Right ventricle myocardium inferior (tissue), 1 donor: ENCODE measurements at places on chromosomes 4 and X.
A peak's percentile ranks its signal among the peaks of the same experiment; 100 is the strongest.

GRCh38 chr4:80138551-80139538 lies 58.5 kb upstream of the PRDM8 start:
- no peak for DNase-seq

- DNase-seq: no peak
These were observed 8.0 kb downstream of the REELD1 start for GRCh38 chr4:146222313-146222712.

- no peak for DNase-seq
These were observed 297.0 kb downstream of the HNRNPD start for GRCh38 chr4:82076809-82077208.

GRCh38 chr4:159042868-159043267 lies 60.0 kb upstream of the RAPGEF2 start:
- no peak for DNase-seq

- no peak for DNase-seq
These were observed 105.4 kb downstream of the ANXA3 start for GRCh38 chr4:78656968-78657445.

DNA sequence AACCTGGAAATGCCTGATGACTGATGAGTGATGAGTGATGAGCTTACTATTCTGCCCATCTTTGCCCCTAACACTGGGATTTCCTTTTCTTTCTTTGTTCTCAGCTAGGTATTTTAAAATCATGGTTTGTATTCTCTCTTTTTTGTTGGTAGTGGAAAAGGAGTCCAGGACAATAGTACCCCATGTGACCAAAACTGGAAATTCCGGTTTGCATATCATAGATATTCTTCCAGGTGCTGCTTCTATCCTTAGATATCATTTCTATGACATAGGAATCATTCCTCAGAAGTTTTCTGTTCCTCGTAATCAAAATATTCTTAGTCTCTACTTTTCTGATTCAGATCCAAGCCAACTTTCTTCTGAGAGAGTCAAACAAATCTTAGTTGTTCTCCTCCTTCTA lies 320.5 kb upstream of the TET2 start:
- DNase-seq: no peak

DNA sequence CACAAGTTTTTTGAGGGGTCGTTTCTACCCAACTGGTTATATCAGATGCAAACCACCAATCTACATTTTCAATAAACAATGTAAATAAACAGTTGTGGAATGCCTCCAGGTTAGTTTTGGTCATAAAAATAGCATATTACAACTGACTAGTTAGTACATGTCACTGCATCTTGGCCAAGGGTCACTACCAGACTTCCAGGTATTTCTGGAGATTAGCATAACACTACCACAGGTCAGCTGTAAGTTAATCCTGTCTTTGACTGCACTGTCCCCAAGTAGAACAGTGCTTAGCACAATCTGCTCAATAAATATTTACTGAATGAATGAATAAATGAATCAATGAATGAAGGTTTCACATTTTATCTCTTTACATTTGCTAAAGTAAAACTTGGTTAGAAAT lies 64.4 kb downstream of the TBC1D19 start:
- DNase-seq: no peak

- no peak for DNase-seq
These were observed 161.5 kb upstream of the GPR101 start for GRCh38 chrX:137195296-137195695.

GRCh38 chrX:627510-627981 lies 3.0 kb upstream of the SHOX start:
- DNase-seq: no peak

DNA sequence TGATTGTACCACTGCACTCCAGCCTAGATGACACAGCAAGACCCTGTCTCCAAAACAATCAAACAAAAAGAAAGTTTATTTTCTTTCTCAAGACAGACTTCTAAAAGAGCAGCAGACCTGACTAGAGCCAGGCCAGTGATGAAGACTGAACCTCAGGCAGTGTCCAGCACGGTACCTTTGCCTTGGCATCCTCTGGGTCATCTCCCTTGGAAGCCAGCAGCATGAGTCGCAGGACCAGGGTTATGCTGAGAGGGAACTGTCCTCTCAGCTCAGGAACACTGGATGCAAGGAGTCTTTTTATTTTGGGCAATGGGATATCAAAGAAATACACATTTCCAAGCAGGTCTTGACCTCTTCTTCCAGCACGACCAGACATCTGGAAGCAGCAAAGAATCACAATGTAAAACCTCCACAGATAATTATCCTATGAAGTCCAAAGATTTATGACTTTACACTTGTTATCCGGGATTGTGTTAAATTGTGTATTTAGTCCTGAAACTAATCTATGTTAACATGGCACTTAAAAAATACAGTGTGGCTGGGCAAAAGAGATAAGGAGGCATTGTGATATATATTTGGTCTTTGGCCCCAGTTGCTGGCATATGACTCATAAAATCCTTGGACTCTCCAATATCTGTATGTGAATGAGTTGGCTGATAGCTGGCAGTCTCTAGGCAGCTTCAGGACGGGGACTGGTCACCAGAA lies 66.0 kb upstream of the DDX60 start:
- DNase-seq: no peak

- DNase-seq: no peak
These were observed 420.3 kb downstream of the FAT4 start for GRCh38 chr4:125735102-125735501.

DNA sequence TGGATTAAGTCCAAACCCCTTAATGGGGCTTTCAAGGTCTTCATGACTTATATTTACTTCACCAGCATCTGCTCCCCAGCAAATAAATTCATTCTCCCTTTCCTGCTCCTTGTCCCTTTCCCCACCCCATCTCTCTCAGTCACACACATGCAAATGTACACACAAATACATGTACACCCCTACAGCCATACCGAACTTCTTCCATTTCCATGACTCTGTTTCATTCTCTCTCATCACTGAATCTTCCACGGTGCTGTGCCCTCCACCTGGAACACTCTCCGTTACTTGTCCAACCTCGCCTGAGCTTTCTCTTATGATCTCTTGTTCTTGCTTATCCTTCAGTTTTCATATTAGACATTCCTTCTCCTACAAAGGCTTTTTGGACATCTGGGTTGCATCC lies 22.0 kb upstream of the RPA4 start:
- DNase-seq: no peak

- DNase-seq: no peak
These were observed 136.2 kb downstream of the TBC1D19 start for GRCh38 chr4:26719954-26720552.

DNA sequence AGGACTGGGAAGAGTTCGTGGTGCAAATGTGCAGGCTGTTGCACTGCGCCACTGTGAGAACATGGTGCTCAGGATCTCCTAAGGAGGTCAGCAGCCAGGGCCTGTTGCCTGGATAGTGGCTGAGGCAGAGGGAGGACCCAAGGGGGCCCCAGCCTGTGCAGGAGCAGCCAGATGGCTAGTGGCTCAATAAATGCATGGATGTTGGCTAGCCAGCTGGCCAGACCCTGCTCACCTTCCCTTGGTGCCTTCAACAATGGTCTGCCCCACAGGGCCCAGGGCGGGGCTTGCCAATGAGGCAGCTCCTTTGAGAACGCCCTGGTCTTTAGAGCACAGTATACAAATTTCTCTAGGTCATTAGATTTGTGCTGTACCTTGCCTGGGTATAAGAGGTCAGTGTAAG lies 67.4 kb downstream of the TNIP2 start:
- DNase-seq: no peak

GRCh38 chr4:135553213-135553612 lies 1351.6 kb upstream of the PABPC4L start:
- no peak for DNase-seq

GRCh38 chr4:138645289-138645688 lies 370.3 kb upstream of the NOCT start:
- DNase-seq: no peak

DNA sequence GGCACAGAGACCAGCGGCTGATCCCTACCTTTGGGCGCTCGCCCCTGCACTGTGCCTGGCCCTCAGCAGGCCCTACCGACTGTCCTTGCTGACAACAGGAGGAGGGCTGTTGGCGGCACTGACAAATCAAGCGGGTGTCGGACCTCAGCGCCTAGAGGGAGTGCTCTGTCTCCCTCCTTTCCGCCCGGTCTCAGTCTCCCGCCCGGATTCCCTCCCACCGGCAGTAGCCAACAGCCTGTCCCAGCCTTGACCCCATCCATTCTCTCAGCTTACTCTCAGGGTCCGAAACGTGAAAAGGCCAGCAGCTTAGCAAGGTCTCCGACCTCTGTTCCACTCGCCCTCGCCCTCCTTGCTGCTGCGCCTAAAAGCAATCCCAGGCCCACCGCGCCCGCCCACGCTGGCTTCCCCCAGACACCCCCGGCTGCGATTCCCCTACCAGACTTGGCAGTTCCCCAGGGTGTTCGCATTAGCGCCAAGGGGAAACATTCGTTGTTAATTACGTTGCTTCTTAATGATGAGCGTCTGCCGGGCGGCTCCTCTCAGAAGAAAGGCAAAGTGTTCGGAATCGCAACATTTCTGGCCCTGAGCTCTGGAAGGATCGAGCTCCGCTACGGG lies 96.2 kb downstream of the SOWAHB start:
- DNase-seq: peak; percentile 70

DNA sequence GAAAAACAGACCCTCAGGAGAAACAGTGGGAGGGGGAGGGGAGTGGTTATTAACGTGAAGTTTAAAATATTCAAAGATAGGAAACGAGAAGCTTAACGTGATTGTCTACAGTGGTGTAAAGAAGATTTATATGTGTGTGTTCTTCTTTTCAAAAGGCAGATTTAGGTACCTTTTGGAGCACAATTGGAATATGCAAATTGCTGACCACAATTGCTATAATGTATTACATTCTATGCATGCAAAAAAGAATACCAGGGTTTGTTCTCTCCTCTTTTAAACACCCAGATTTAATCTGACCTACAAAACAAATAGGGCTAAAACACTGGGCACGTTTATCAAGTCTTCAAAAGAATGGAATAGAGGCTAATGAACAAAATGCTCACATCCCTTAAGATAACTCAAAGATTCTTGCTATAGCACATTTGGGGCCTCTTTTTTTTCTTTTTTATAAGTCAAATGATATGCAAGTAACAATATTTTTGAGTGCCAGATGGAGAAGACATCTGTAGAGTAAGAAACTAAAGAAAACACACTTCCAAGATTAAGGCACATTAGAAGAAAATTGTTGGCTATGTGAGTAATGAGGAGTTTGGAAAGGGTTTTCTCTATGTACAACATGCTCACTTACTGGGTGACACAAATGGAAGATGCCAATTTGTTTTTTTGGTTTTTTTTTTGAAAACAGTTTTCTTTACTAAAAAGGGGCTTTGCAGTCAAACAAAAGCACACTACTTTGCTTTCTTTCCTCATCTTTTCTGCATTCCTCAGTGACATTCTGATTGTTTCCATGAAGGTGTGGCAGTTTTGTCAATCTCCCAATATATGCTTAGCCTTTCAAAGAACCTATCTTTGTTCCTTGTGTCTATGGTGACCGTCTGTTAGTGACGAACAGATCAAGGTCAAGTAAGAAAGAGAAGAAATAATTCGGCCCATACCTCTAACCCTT lies 240.3 kb downstream of the PALLD start:
- DNase-seq: no peak

DNA sequence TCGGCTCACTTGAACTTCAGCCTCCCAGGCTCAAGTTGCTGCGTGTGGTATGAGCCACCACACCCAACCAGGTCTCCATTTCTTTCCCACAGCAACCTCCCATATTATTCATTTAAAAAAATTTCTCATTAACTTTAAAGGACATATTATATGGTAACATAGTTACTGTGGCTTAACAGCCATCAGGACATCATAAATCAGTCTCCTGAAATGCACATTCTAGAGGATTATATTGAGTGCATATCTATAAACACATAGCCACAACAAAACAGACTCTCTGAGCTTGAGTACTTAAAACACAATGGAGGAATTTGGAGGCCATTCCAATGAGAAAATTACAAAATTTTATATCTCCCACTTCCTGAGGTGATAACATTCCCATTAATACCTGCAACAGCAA lies 61.5 kb downstream of the CORIN start:
- no peak for DNase-seq

DNA sequence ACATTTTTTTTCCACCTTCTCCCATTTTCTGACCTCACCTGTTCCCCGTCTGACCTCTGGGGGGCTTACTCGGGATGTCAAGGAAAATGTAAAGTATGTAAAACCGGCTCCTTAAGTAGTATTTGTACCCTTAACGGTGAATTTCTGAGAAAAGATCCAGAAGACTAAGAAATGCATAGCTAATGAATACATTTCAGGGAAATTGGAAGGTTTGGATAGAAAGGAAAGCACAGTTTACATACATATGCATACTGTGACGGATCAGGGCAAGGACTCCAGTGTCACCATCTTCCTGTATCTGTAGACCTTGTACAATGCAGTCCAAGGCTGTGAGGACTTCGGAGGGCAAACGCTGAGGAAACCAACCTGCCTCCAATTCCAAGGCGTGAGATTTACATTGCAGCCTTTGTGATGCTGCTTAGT lies 2185.9 kb upstream of the TENM3 start:
- DNase-seq: no peak

DNA sequence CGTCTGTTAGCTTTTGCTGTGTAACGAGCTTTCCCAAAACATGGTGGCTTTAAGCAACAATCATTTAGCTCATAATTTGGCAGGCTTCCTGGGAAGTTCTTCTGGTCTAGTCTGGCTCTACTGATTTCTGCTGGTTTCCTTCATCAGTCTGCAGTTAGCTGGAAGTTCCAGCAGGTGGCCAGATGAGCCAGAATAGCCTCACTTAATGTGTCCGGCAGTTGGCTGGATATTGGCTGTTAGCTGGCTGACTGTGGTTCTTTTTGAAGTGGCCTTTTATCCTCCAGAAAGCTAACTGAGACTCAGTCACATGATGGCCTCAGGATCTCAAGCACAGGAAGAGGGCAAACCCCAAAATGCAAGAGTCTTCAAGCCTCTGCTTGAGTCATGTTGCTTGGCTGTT lies 34.9 kb downstream of the FTHL17 start:
- no peak for DNase-seq

- peak; percentile 72 for DNase-seq
These were observed 1.8 kb upstream of the BCORL1 start for GRCh38 chrX:129980540-129981199.

- no peak for DNase-seq
These were observed 87.9 kb downstream of the WDFY3 start for GRCh38 chr4:84878546-84878945.
